Left ventricle myocardium inferior (tissue), 1 donor: ENCODE measurements at places on chromosomes 7 and 10. TPM values are rescaled to one million over a fixed set of nuclear protein-coding genes. Genes with fewer than 3 reads are reported as not detected.
A peak's percentile ranks its signal among the peaks of the same experiment; 100 is the strongest.

DNA sequence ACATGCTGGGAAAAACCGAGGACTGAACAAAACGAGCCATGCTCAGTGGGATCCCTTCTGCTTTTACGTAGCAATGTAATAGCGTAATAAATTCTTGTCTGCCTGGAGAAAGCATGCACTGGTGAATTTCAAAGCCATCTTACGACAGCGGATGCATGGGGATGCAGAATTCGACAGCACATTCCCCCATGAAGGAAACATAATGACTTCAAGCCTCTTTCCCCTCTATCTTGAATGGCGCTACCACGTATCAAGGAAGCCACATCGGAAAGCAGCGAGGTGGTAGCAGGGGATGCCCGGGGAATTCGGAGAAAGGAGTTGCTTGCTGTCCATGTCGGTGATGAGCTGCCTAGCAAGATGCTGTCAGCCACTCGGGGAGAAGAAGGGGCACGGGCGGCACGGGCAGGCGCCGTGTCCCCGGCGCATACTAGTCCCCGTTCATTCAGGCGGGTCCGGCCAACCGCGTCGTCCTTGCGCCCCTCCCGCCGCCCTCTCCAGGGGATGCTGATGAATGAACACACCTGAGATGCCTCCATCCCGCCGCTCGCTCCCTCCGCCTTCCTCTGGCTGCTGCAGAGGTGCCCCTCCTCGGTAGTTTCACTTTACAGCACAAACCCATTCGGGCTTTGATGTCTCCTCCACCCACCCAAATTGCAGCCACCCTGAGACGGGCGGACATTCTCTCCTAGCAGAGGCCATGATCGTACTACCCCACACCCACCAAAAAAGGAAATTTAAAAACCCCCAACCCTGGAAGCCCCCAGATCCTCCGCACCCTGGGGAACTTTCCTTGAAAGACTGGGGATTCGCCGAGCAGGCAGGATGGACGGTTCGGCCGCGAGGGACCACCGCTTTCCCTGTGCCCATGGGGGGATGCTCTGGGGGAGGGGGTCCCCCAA is 644 bp downstream of the SORBS1 start:
- peak; percentile 39 for DNase-seq

DNA sequence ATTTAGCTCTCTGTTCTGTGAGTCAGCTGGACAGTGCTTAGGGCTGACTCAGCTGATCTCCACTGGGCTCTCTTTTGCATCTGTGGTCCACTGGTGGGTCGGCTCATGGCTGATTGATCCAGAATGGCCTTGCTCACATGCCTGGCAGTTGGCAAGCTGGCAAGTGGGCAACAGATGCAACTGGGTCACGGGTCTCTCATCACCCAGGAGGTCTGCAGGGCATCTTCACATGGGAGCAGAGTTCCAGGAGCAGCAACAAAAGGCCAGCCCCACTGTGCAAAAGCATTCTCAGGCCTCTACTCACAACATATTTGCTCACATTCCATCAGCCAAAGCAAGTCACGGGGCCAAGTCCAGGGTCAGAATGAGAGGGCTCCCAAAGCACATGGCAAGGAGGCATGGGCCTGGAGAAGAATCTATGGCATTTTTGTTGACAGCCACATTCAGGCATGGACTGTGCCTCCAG is 98.8 kb downstream of the OAT start:
- DNase-seq, result no peak

- DNase-seq, result no peak
Measured at GRCh38 chr7:36583318-36583717, 141.0 kb downstream of the AOAH start.

DNA sequence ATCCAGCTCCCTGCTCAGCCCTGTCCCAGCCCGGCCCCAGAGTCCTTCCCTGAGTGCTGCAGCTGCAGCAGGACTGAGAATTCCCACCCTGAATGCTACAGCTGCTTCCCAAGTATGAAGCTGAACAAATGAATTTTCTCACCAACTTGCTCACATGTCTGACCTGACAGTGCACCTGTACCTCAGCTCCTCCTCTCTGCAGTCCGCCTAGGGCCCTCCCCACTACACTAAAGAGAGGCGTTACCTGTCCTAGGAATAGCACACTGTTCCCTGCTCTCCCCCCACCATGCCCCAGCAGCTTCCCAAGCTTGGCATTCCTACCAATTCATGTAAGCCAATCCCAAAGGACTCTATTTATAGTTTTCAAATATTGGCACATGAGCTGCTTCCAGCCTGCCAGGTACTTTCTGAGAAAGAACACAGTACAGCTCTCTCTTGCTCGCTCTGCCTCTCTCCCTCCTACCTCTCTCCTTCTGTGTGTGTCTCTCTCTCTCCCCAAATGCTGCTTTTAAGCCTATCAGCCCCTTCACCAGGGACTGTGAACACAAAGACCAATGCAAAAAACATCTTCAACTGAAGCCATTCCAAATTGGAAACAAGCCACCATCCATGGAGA is 400.1 kb downstream of the TNS3 start:
- DNase-seq, result peak; percentile 52

- DNase-seq, result no peak
Measured at GRCh38 chr10:99835947-99836346, 53.5 kb downstream of the ABCC2 start.

GRCh38 chr7:28458732-28459131 is 46.4 kb downstream of the CREB5 start:
- no peak for DNase-seq

DNA sequence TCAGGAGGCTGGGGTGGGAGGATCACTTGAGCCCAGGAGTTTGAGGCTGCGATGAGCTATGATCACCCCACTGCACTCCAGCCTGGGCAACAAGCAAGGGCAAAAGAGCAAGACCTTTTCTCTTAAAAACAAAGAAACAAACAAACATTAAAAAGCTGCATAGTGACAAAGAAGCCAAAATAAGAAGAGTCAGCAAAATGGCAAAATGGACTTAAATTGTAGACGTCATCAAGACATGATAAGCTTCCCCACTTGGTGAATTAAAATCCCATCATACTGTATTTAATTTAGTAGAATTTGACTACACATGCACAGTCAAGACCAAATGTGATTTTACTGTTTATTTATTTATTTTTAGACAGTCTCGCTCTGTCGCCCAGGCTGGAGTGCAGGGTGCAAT is 48.8 kb upstream of the ATOH7 start:
- DNase-seq, result no peak

- peak; percentile 20 for DNase-seq
Measured at GRCh38 chr10:50275650-50276235, 24.4 kb upstream of the ASAH2 start.

- DNase-seq, result peak; percentile 48
Measured at GRCh38 chr10:29328983-29329382, 40.1 kb downstream of the LYZL1 start.

DNA sequence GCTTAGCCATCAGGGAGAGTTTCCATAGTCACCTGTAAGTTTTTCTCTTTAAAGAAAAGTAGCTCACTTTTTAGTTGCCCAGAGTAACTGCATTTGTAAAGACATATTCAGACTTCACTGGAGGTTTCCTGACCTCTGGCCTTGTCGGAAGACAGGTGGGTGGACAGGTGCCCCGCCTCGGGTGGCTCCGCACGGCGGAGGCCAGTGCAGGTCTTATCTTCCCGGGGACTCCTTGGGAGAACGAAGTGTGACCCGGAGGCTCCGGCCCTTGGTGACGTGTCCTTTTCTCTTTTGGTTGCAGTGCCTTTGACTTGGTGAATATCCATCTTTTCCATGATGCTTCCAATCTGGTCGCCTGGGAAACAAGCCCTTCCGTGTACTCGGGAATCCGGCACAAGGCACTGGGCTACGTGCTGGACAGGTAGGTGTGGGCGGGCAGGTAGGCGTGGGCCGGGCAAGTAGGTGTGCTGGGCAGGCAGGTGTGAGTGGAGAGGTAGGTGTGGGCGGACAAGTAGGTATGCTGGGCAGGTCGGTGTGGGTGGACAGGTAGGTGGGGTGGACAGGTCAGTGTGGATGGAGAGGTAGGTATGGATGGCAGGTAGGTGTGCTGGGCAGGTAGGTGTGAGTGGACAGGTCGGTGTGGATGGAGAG is 75.8 kb downstream of the NKX6-2 start:
- DNase-seq, result peak; percentile 5

DNA sequence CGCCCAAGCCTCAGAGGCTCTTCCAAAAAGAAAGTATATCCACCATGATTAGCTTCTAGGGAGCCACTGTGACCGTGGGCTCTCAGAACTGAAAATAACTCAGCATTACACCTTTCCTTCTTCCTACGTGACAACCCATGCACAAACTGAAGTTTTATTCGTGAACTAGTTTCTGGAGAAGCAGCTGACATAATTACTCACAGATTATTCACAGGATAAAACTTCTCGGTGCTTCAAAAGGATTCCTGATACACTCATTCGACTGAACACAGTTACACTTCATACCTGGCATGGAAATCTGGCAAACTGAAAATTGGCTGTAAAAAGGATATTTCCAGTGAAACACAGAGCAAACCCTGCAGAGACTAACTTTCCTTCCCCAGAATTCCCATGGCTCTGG is 139.2 kb upstream of the PTER start:
- DNase-seq, result no peak

DNA sequence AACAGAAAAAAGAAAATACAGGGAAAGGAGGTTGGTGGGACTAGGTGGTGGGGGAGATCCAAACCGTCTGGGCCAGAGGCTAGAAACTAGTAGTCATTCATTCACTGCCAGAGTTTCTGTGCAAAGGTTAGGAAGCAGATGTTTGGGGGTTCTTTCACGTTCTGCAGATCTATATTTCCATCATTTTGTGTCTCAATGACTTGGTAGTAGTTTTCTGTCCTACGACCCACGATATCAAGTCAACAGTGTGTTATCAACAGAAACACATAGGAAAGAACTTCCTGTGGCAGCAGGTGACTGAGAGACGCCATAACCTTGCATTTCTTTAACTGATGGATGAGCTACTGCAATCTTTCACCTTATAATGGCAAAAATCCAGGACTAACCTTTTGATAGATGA is 1.8 kb downstream of the CEP55 start:
- no peak for DNase-seq

- DNase-seq, result peak; percentile 38
Measured at GRCh38 chr10:43202657-43203447, 64.0 kb downstream of the RASGEF1A start.

DNA sequence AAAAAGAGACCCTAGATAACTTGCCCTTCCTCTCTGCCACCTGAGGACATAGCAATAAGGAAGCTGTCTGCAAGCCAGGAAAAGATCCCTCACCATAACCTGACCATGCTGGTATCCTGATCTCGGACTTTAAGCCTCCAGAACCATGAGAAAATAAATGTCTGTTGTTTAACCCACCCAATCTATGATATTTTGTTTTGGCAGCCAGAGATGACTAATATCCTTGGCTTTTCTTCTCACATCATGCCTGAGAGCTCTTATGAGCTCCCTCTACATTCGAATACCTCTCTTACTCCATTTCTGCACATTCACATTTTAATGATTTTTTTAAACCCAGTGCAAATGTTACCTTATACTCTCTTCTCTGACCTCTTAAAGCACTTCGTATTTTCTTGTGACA is 214.0 kb upstream of the CHRM2 start:
- DNase-seq, result no peak

GRCh38 chr10:11035301-11035991 is 17.8 kb downstream of the CELF2 start:
- no peak for DNase-seq

DNA sequence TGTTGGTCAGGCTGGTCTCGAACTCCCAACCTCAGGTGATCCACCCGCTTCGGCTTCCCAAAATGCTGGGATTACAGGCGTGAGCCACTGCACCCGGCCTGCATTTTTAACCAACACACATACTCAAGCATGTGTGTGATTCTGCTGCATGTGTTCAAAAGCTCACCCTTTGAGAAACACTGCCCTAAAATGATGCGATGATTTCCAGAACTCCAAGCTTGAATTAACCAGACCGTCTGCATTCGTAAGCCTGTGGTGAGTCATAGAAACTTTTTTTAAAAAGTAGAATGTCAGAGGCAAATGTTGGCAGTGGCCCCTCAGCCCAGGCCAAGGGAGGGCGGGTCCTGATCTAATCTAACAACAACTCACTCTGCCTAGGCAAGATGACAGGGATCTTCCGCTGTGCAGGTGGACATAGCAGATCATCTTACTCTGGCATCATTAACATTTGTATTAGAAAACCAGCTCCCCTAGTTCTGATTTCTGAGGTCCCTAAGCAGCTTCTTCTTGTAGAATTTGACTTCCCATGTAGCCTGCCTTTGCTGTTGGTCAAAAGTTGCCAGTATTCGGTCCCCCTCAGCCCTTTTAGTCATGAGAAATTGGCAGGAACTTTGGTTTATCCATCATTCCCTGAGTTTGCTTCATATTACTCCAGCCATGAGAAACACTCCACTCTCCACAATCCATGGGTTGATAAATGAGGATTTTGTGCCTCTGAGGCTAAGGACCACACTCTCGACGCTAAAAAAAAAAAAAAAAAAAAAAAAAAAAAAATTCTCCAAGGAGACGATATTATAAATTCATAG is 190.4 kb downstream of the SKIDA1 start:
- peak; percentile 40 for DNase-seq

DNA sequence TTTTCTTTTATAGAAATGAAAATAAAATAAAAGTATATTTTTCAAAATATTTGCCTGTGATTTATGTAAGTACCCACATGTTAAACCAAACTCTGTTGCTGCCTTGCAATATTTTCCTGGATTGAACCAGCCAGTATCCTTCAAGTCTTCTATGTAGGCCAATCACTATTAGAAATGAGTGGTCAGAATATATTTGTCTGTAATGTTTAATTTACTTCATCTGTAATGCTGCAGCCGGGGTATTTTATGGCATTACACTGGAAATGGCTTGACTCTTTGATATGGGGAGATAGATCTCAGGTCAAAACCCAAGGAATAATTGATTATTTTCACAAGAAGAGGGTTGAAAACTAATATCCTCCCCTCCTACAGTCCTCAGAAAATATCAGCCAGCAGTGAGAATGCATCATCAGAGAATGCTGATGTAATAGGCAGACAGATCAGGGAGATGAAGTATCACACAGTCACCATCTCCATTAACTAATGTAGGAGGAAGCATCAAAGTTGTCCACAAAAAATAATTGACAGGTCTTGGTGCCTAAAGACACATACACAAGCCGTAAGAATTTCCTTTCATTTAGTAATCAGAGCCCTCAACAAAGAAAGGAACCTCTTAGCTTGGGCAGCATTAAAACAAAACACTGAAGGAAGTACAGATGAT is 82.5 kb downstream of the VWDE start:
- DNase-seq, result no peak

GRCh38 chr7:125465527-125465926 is 535.9 kb upstream of the POT1 start:
- DNase-seq, result no peak

- no peak for DNase-seq
Measured at GRCh38 chr7:130907439-130907838, 173.4 kb upstream of the KLF14 start.

SMKR1 gene
- total RNA-seq, result not detected

PDE1C gene
- total RNA-seq, result 207 TPM

STEAP2 gene
- total RNA-seq, result 6.1 TPM

ZNF467 gene
- 5.2 TPM for total RNA-seq

ADARB2 gene
- total RNA-seq, result 0.11 TPM

SDHAF3 gene
- 20.5 TPM for total RNA-seq

CYP3A7 gene
- total RNA-seq, result not detected

RBP3 gene
- not detected for total RNA-seq

VKORC1L1 gene
- total RNA-seq, result 19.2 TPM
